ENCODE measurements at places on chromosomes 13 and 19.
A peak's percentile ranks its signal among the peaks of the same experiment; 100 is the strongest.

- no peaks in the 10 kb centered on the region for H3K27me3 ChIP-seq
- DNase-seq, result no peak
- no peak overlapping the region for H3K27ac ChIP-seq
- no peaks in the 10 kb centered on the region for H3K4me1 ChIP-seq
- no peaks in the 10 kb centered on the region for H3K36me3 ChIP-seq
Measured at GRCh38 chr19:31772915-31773314, 423.7 kb upstream of the TSHZ3 start.

DNA sequence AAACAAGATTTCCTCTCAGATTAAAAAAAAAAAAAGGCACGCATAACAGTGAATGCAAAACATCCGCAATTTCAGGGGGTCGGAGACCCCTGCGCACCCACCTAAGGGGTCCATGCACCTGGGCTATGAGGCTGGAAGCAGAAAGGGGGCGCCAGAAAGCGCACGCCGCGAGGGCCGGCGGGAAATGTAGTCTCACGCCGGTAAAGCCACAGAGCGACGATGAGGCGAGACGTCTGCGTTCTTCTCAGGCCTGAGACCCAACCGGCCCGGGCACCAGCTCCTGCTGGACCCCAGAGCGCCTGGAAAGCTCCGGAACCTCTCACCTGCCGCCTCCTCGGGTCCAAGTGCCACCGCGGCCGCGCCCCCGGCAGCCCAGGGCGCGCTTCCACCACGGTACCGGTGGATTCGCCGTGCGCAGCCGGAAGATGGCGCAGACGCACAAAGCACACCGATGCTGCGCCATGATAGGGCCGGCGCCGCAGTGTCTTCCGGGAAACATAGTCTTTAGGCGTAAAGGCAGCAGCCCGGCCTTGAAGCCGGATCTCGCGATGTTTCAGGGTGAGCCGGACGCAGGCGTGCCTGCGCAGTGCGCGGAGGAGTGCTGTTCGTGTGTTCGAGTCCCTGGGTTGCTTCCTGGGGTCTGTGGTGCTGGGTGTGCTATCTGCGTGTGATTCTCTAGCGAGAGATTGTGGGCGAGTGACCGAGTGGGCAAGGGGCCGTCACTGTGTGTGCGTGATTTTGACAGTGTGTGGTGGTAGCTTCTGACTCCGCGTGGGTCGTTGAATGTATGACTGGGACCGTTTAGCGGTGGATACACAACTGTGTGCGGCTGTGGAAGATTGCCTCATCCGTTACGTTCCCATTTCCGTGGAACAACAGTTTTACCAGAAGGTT, at the start of gene ZNF582:
ZNF582 (minus strand) TSS at position 416 of the 894 bp plus-strand sequence. CDS start 1,782 bp downstream, outside the sequence.
- peaks cover 16% of the 10 kb centered on the region for H3K4me1 ChIP-seq
- peaks cover 86% of the 10 kb centered on the region for H3K36me3 ChIP-seq
- DNase-seq, result peak; percentile 92
- H3K27me3 ChIP-seq, result no peaks in the 10 kb centered on the region

- H3K27ac ChIP-seq, result no peak overlapping the region
- H3K4me1 ChIP-seq, result peaks cover 6% of the 10 kb centered on the region
- no peak for DNase-seq
- H3K4me3 ChIP-seq, result no peak overlapping the region
Measured at GRCh38 chr19:2582984-2583956, 107.3 kb downstream of the GADD45B start.

DNA sequence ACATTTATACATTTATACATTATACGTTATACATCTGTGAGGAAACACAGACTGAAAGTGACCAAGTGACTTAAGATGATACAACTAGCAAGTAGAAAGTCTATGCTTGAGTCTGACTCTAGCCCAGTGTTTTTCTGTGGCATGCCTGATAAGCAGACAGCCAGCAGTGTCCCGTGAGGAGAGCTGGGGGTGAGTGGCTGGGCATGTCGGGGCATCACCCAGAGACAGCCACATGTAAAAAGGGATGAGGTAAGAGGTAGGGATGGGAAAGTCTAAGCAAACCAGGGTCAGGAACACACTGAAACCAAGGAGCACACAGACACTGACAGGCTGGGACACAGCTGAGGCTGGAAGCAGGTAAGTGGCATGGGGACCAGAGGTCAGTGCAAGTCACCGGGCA, 333.2 kb downstream of the FOXO1 start:
- H3K27me3 ChIP-seq, result no peaks in the 10 kb centered on the region
- DNase-seq, result no peak
- no peak overlapping the region for H3K27ac ChIP-seq
- H3K36me3 ChIP-seq, result no peaks in the 10 kb centered on the region
- peaks cover 34% of the 10 kb centered on the region for H3K4me1 ChIP-seq

- no peaks in the 10 kb centered on the region for H3K36me3 ChIP-seq
- no peak overlapping the region for H3K4me3 ChIP-seq
- H3K27ac ChIP-seq, result no peak overlapping the region
- no peak for DNase-seq
- no peaks in the 10 kb centered on the region for H3K27me3 ChIP-seq
- H3K4me1 ChIP-seq, result no peaks in the 10 kb centered on the region
Measured at GRCh38 chr13:59157181-59157580, 1006.5 kb downstream of the DIAPH3 start.

DNA sequence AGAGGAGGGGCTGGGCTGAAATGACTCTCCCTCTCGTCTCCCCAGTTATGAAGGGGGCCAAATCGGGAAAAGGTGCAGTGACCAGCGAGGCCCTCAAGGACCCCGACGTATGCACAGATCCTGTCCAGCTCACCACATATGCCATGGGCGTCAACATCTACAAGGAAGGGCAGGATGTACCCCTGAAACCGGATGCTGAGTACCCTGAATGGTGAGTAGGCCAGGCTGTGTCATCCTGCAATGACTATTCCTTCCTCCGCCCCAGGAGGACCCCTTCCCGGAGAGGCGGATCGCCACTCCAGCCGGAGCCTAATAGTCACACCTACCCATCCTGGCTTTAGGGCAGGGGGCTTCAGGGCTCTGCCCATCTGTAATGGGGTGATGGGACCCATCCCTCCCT, 2.6 kb downstream of the MRPL54 start:
- peaks cover 51% of the 10 kb centered on the region for H3K36me3 ChIP-seq
- no peak overlapping the region for H3K4me3 ChIP-seq
- DNase-seq, result no peak
- no peak overlapping the region for H3K27ac ChIP-seq
- peaks cover 32% of the 10 kb centered on the region for H3K4me1 ChIP-seq

DNA sequence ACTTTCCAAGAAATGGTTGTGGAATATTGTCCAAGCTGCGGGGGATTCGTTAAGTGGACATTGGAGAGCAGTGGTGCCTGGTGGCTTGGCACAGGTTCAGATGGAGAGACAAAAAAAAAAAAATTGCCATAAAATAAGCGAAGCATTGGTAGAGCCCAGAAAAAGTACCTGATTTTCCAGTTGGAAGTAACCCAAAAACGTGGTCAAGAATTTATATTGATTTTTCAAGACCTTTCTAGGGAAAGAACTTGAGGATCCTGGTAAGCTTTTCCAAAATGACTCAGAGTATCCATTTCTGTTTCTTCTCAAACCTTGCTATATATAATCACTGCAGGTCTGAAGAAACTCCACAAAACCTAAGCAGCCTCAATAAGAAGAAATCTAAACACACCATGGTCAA, 94.6 kb downstream of the ING1 start:
- no peak overlapping the region for H3K4me3 ChIP-seq
- peaks cover 56% of the 10 kb centered on the region for H3K27me3 ChIP-seq
- H3K36me3 ChIP-seq, result no peaks in the 10 kb centered on the region
- no peak overlapping the region for H3K27ac ChIP-seq

DNA sequence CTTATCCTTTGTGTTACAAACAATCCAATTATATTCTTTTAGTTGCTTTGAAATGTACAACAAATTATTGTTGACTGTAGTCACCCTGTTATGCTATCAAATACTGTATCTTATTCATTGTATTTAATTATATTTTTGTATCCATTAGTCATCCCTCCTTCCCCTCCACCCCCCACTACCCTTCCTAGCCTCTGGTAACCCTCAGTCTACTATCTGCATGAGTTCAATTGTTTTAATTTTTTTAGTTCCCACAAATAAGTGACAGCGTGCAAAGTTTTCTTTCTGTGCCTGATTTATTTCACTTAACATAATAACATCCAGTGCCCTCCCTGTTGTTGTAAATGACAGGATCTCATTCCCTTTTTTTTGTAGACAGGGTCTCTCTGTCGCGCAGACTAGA, 4.5 kb downstream of the SAE1 start:
- no peak for DNase-seq
- H3K27ac ChIP-seq, result peak overlapping the region; percentile 69
- no peaks in the 10 kb centered on the region for H3K27me3 ChIP-seq
- H3K36me3 ChIP-seq, result peaks cover 86% of the 10 kb centered on the region

DNA sequence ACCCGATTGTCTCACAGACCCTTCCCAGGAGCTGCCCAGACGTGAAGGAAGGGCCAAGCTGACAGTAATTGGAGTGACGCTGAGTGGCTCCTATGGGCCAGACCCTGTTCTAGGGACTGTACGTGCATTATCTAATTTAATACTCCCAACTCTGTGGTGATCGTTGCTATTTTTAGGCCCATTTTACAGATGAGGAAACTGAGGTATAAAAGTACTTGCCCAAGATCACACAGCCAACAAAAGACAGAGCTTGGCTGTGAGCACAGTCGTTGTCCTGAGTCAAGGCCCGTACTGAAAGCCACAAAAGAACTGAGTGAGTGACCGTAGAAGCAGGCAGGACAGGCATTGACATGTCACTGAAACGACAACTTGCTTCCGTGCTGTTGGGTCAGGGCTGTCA, 74.7 kb downstream of the ERICH6B start:
- no peaks in the 10 kb centered on the region for H3K27me3 ChIP-seq
- H3K4me3 ChIP-seq, result no peak overlapping the region
- H3K4me1 ChIP-seq, result peaks cover 5% of the 10 kb centered on the region
- peaks cover 9% of the 10 kb centered on the region for H3K36me3 ChIP-seq
- DNase-seq, result no peak

GRCh38 chr19:35291259-35291658, 702 bp upstream of the MAG start:
- H3K27ac ChIP-seq, result peak overlapping the region; percentile 7
- H3K4me1 ChIP-seq, result no peaks in the 10 kb centered on the region
- no peak for DNase-seq
- no peak overlapping the region for H3K4me3 ChIP-seq
- H3K36me3 ChIP-seq, result no peaks in the 10 kb centered on the region

DNA sequence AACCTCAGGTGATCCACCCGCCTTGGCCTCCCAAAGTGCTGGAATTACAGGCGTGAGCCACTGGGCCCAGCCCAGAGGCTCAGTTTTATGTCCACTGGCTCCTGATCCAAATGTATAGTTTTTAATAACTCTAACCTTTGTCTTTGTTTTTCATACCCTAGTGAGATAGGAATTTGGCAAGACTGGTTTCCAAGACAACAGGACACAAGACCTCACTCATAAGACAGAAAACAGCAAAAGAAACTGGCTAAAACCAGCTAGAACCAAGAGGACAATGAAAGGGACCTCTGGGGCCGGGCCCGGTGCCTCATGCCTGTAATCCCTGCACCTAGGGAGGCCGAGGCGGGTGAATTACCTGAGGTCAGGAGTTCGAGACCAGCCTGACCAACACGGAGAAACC, 27.6 kb downstream of the CPT1C start:
- DNase-seq, result no peak
- no peaks in the 10 kb centered on the region for H3K27me3 ChIP-seq
- peaks cover 10% of the 10 kb centered on the region for H3K4me1 ChIP-seq
- H3K4me3 ChIP-seq, result peak overlapping the region; percentile 16

DNA sequence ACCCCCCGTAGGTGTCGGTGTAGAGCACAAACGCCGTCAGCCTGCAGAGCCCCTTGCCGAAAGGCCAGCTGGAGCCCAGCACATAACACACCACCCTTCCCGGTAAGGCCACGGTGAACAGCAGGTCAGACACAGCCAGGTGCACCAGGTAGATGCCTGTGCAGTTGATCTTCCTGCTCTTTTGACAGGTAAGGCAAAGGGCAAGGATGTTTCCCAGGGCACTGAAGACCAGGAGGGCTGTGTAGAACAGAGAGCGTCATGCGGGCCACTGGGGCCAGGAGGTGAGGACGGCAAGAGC, 92.6 kb upstream of the TM9SF2 start:
- H3K27me3 ChIP-seq, result no peaks in the 10 kb centered on the region
- no peak for DNase-seq
- peaks cover 15% of the 10 kb centered on the region for H3K36me3 ChIP-seq
- H3K4me3 ChIP-seq, result no peak overlapping the region

GRCh38 chr19:8531470-8531869, 17.5 kb upstream of the ZNF414 start:
- DNase-seq, result no peak
- peaks cover 33% of the 10 kb centered on the region for H3K36me3 ChIP-seq
- H3K4me1 ChIP-seq, result peaks cover 4% of the 10 kb centered on the region
- H3K4me3 ChIP-seq, result no peak overlapping the region
- no peak overlapping the region for H3K27ac ChIP-seq
- H3K27me3 ChIP-seq, result no peaks in the 10 kb centered on the region

- H3K4me3 ChIP-seq, result no peak overlapping the region
- H3K4me1 ChIP-seq, result peaks cover 23% of the 10 kb centered on the region
- no peak overlapping the region for H3K27ac ChIP-seq
- peaks cover 52% of the 10 kb centered on the region for H3K27me3 ChIP-seq
- H3K36me3 ChIP-seq, result no peaks in the 10 kb centered on the region
Measured at GRCh38 chr13:73055813-73056564, 2.8 kb upstream of the KLF5 start.

DNA sequence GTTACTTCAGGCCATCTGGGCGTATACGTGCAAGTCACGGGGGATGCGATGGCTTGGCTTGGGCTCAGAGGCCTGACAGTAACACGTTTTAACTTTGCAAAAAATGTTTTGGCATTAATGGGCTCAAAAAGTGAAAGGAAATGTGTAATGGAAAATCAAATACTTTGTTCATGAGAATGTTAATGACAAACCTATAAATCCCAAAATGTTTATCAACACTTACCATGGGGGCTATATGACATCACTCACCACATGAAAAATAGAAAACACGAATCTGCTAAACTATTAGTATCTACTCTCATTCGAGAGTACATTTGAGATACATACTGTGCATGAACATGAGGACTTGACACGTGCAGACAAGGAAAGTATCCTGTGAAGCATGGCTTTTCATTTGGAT, 91.7 kb downstream of the FAM216B start:
- no peak for DNase-seq
- no peak overlapping the region for H3K27ac ChIP-seq
- H3K4me3 ChIP-seq, result no peak overlapping the region
- H3K36me3 ChIP-seq, result no peaks in the 10 kb centered on the region
- no peaks in the 10 kb centered on the region for H3K27me3 ChIP-seq

DNA sequence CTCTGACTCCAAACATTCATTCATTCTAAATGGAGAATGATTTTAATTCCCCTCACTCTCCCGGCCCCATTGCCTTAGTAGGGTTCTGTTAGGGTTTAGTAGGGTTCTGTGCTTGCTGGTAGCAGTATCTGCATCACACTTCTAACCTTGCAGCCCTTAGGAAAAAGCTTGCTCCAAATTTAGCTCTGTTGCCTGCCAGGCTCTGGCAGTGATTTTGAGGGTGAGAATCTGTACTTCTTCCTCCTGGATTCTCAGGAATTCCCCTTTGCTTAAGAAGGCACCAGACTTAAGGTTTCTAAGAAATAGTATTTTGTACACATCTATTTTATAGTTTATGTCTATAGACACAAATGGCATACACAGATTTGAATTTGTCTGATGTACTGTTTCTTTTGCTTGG, 14.7 kb downstream of the B3GLCT start:
- no peak overlapping the region for H3K27ac ChIP-seq
- no peak overlapping the region for H3K4me3 ChIP-seq
- no peak for DNase-seq
- no peaks in the 10 kb centered on the region for H3K27me3 ChIP-seq
- peaks cover 18% of the 10 kb centered on the region for H3K4me1 ChIP-seq

GRCh38 chr13:44906713-44907112, 82.6 kb downstream of the NUFIP1 start:
- no peaks in the 10 kb centered on the region for H3K36me3 ChIP-seq
- no peak for DNase-seq
- no peak overlapping the region for H3K4me3 ChIP-seq
- H3K4me1 ChIP-seq, result no peaks in the 10 kb centered on the region
- H3K27ac ChIP-seq, result no peak overlapping the region

GRCh38 chr19:50669302-50670101, 20.3 kb downstream of the C19orf81 start:
- no peaks in the 10 kb centered on the region for H3K36me3 ChIP-seq
- peak; percentile 61 for DNase-seq
- H3K27me3 ChIP-seq, result peaks cover 62% of the 10 kb centered on the region
- H3K4me3 ChIP-seq, result no peak overlapping the region
